ENCODE measurements at places on chromosomes 3 and 15.

DNA sequence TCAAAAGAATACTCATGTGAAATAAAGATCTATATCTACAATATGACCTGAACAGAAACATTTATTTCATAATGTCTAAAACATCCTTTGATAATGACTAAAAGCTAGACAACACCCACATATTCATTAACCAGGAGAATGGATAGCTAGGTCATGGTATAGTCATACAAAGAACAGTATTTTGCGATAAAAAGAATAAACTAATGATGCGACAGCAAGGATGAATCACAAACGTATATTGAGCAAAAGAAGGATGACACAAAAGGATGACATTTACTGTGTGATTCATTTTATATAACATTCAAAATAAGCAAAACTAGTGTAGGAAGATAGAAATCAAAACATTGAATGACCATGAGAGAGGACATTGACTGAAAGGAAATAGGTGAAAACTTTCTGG lies 1233.1 kb downstream of the OTOL1 start:
- no peak for DNase-seq

DNA sequence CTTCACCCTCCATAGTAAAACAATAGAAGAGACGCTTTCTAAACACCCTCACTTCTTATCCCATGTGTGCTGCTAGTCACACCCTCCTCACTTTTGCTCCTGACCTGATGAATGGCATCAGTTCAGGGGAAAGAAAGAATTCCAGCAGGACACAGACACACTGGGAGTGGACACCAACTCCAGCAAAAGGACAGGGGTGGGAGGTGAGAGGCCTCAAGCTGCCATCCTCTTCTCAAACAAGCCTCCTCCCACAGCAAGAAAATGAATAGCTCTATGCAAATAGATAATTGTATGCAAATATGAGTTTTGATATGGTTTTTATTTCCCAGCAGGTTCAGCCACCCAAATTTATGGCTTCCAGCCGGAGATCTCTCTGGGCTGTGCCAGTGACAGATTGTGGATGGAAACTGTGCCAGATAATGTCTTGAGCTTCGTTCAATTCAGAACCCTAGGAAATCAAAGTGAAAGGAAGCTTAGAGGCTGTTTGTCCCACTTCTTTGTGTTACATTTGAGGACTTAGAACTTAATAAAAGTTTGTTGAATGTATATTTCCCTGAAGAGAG lies 209.3 kb upstream of the PPP2R3A start:
- no peak for DNase-seq

GRCh38 chr3:38579551-38580449 lies 69.7 kb downstream of the SCN5A start:
- DNase-seq: no peak

- no peak for DNase-seq
Observed at GRCh38 chr3:90062631-90063200, 955.3 kb downstream of the EPHA3 start.

DNA sequence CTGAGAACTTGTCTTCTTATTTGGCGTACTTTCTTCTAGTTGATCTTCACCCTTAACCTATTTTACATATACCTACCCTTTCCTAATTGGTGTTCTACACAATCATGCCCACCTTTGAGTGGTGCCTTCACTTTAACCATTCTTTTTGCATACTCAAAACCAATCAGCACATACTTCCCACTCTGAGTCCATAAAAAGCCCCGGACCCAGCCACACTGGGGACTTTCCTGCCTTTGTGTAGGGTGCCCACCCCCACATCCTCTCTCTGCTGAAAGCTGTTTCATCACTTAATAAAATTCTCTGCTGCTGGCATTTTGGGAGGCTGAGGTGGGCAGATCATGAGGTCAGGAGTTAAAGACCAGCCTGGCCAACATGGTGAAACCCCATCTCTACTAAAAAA lies 15.9 kb upstream of the CHST2 start:
- no peak for DNase-seq

- DNase-seq: no peak
Observed at GRCh38 chr3:156615592-156616173, 58.7 kb upstream of the TIPARP start.

DNA sequence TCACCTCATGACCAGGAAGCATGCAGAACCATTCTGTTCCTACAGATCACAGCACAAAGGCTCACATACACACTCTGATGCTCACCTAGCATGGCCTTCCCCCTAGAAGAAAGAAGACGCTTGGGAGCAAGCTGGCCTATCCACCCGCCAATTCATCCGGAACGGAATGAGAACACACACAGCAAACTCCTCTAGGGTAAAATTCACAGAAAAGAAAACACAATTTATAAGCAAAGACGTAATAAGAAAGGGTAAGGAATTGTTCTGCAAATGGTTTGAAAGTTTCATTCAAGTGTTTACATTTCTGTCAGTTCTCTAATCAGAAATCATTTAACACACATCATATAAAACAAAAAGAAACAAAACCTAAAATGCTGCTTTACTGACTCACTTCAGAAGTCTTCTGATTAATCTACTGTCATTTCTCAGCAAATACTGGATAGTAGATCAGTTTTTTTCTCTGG lies 218.1 kb downstream of the OSBPL10 start:
- no peak for DNase-seq

GRCh38 chr15:81789403-81789802 lies 256.4 kb downstream of the MEX3B start:
- no peak for DNase-seq

- DNase-seq: no peak
Observed at GRCh38 chr3:31406896-31407295, 125.8 kb upstream of the STT3B start.

DNA sequence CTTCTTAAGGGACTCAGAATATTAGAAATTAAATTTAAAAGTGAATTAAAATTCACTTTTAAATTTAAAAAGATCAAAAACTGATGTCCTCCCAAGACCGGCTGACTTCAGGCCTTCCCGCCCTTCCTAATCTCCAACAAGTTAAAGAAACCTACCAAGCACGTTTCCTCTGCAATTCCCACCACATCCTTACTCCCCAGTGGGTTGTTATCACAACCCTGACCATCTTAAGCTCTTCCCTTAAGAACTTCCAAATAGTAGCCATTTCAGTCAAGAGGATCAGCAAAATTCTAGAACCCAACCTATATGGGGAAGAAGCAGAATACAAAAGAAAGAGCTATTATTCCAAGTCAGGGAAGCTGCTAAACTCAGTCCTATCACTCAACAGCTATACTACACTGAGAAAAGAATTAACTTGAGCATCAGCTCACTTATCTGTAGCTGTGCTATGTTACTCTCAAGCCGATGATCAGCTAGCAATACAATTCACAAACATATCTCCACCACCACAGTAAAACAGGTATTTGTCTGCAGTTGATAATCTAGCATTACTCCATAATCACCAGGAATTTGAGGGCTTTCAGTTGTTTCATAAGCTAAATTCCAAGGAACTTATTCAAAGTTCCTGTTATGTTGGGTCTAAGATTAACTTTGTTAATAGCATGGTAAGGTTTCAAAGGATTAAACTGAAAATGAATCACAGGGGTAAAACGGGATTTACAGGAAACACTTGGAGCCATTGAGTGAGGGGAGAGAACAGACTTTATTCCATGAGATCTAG lies 14.3 kb downstream of the ABCC5 start:
- DNase-seq: no peak

- DNase-seq: no peak
Observed at GRCh38 chr15:80233581-80233980, 18.4 kb downstream of the CTXND1 start.

DNA sequence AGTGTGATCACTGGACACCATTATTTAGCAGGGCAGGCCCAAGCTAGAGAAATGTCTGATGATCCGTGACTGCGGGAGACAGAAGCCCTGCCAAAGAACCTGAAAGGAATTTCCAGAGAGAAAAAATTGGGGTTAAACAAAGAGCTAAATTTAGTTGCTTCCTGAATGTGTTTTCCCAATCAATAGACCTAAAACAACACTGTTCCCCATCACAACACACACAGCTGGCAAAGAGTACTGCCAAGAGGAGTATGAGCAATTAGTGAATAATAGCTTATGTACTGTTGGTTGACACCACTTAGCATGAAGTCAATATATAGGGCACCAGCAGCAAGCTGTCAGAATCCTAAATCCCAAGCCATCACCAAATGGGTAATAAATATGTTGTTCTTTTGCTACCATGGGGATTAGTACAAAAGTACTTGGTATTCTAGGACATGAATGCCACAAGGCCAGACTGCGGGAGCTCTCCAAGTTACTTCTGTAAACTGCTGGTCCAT lies 35.7 kb downstream of the CLK3 start:
- peak; percentile 68 for DNase-seq

Measured in NCI-H1694 (cell line).